ENCODE measurements at places on chromosomes 4 and X. TPM values are rescaled to one million over a fixed set of nuclear protein-coding genes. Genes with fewer than 3 reads are reported as not detected.

DNA sequence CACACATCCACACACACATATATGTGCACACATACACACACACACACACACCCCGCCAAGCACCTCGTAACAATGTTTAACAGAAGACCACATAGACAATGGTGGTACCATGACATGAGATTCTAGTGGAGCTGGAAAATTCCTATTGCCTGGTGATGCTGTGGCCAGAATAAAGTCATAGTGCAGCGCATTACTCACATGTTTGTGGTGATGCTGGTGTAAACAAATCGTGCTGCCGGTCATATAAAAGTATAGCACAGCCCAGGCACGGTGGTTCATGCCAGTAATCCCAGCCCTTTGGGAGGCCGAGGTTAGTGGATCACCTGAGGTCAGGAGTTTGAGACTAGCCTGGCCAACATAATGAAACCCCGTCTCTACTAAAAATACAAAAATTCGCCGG is 275.2 kb downstream of the TRIML1 start:
- H3K27me3 ChIP-seq = no peaks in the 10 kb centered on the region
- DNase-seq = no peak
- no peak overlapping the region for H3K4me3 ChIP-seq
- H3K27ac ChIP-seq = no peak overlapping the region

DNA sequence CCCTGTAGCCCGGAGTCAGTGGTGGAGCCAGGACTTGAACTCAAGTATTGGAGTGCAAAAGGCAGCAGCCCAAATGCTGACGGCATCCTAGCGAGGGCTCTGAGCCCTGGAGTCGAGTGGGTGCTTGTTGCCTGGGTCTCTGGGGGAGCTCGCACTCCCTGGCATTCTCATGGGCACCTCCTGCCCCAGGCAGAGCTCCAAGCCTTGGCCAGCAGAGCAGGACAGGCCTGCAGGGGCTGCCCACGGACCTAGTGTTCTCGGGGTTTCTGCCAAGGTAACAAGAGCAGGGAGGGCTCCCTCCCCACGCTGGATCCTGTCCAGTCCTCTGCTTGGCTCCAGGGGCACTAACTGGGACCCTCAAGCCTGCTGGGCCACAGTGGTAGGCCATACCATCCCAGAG is 17.6 kb upstream of the WFS1 start:
- H3K36me3 ChIP-seq = no peaks in the 10 kb centered on the region
- DNase-seq = no peak
- no peak overlapping the region for H3K4me3 ChIP-seq

GRCh38 chr4:52358366-52358765 is 300.7 kb downstream of the USP46 start:
- H3K36me3 ChIP-seq = no peaks in the 10 kb centered on the region
- no peak for DNase-seq
- H3K27ac ChIP-seq = no peak overlapping the region
- H3K4me1 ChIP-seq = no peaks in the 10 kb centered on the region

DNA sequence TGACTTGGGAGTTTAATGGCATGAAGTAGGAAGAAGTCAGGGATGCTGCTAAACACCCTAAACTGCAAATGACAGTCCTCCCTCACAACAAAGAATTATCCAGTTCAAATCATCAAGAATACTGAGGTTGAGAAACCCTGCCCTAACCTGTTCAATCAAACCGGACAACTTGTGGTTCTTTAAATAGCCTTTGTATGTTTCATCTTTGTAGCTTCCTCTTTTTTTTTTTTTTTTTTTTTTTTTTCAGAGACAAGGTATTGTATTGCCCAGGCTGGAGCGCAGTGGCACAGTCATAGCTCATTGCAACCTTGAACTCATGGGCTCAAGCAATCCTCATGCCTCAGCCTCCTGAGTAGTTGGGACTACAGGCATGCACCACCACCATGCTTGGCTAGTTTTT is 52.5 kb upstream of the TTC29 start:
- no peaks in the 10 kb centered on the region for H3K4me1 ChIP-seq
- no peak for DNase-seq
- no peaks in the 10 kb centered on the region for H3K36me3 ChIP-seq
- H3K27me3 ChIP-seq = 0 out of 2 replicates have a peak, but pooled peaks cover 2% of the 10 kb centered on the region

DNA sequence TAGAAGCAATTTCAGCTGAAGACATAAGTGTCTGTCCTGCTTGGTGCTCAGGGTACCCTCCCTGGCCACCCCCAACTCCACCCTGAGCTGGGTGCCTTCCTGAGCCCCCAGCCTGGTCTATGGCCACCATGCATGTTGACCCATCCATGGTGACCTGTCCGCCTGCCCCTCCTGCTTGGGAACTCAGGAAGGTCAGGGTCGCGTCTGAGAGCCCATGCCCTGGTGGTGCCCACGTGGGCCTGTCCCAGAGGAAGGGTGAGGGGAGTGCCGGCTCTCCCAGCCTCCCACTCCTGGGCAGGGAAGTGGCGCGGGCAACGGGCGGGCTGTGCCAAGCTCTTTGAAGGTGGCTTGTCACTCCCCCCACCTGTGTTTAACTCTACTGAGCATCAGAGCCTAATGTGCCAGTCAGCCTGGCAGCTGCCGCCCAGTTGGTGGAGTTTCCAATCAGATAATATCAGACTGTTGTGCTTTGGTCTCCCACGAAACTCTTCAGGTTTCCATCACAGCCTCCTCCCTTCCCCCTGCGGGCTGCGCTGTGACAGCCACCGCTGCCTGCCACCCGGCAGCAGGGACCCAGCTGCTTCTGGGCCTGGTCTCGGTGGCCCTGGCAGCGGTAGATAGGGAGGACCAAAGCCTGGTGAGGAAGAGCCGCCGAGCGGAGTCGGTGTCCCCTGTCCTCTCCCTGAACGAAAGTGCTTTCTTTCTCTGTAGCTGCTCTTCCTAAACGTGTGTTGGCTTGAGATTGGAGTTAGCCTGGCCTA is 4.8 kb downstream of the SH3BP2 start:
- H3K4me1 ChIP-seq = peaks cover 38% of the 10 kb centered on the region
- H3K4me3 ChIP-seq = no peak overlapping the region
- no peaks in the 10 kb centered on the region for H3K36me3 ChIP-seq
- H3K27me3 ChIP-seq = no peaks in the 10 kb centered on the region
- no peak overlapping the region for H3K27ac ChIP-seq

GRCh38 chr4:84648863-84649647 is 66.1 kb downstream of the CDS1 start:
- H3K4me1 ChIP-seq = no peaks in the 10 kb centered on the region
- H3K27ac ChIP-seq = no peak overlapping the region
- no peak overlapping the region for H3K4me3 ChIP-seq
- no peaks in the 10 kb centered on the region for H3K36me3 ChIP-seq
- H3K27me3 ChIP-seq = 0 out of 2 replicates have a peak, but pooled peaks cover 5% of the 10 kb centered on the region
- no peak for DNase-seq

DNA sequence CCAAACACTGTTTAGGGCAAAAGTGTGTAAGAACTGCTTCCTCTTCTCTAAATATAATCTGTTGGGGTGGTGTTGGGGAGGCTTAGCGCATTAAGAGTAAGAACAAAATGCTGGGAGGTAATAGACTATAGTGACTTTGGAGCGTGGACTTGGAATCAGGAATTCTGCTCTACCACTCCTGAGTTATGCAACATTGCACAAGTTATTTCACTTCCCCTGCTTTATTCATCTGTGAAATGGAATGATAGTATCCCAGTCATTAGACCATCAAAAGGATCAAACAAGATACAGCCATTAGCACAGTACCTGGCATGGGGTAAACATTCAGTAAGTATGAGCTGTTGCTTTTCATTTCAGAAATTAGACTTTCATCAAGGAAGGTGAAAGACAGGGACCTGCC is 58.7 kb downstream of the IGFBP7 start:
- no peak for DNase-seq
- no peak overlapping the region for H3K4me3 ChIP-seq
- H3K27me3 ChIP-seq = no peaks in the 10 kb centered on the region
- no peak overlapping the region for H3K27ac ChIP-seq
- peaks cover 28% of the 10 kb centered on the region for H3K4me1 ChIP-seq

DNA sequence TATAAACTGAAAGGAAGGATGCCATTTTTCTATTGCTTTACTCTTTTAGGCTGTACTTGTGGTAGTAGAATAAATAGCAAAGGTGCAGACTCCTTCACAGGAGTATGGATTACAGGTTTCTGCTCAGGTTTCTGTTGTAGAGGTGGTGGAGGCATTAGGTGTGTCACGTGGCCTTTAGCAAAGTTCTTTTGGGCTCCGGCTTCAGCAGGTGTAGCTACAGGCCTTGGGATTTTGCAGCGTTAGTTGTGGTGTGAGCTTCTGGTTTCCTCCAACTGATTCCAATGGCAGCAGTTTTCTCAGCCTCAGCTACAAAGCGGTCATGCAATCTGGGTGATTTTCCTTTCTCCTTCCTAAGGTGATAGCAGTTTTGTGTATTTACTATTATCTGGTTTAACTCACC is 255.8 kb upstream of the GK2 start:
- H3K4me3 ChIP-seq = no peak overlapping the region
- no peaks in the 10 kb centered on the region for H3K4me1 ChIP-seq
- no peaks in the 10 kb centered on the region for H3K36me3 ChIP-seq
- H3K27me3 ChIP-seq = no peaks in the 10 kb centered on the region
- DNase-seq = no peak

GRCh38 chr4:81353861-81354260 is 117.8 kb downstream of the RASGEF1B start:
- H3K4me3 ChIP-seq = no peak overlapping the region
- DNase-seq = no peak
- no peaks in the 10 kb centered on the region for H3K4me1 ChIP-seq

DNA sequence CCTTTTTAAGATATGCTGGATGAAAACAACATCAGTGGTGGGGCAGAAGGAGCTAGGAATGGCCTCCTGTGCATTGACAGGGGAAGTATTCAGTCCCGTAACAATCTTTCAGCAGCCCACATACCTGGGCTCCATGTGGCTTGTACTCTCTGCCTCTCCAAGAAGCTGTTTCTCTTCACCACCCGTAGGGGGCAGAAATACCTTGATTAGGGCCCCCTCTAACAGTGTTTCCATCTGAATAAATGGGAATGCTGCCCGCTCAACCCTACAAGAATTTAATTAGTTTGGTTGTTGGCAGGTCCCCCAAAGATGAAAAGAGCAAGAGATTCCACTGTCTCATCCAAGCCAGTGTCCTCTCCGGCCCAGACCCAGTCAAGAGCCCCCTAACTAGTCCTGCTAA is 155.2 kb downstream of the SMIM20 start:
- H3K4me3 ChIP-seq = no peak overlapping the region
- no peak for DNase-seq
- H3K27me3 ChIP-seq = no peaks in the 10 kb centered on the region
- no peaks in the 10 kb centered on the region for H3K36me3 ChIP-seq

GRCh38 chr4:94228493-94229216 is 21.0 kb downstream of the SMARCAD1 start:
- peaks cover 8% of the 10 kb centered on the region for H3K4me1 ChIP-seq
- no peak overlapping the region for H3K27ac ChIP-seq
- DNase-seq = no peak
- H3K4me3 ChIP-seq = no peak overlapping the region
- peaks cover 27% of the 10 kb centered on the region for H3K36me3 ChIP-seq

GRCh38 chr4:83905952-83906351 is 370.0 kb downstream of the GPAT3 start:
- DNase-seq = no peak
- H3K4me1 ChIP-seq = no peaks in the 10 kb centered on the region
- H3K27ac ChIP-seq = no peak overlapping the region
- no peaks in the 10 kb centered on the region for H3K36me3 ChIP-seq

DNA sequence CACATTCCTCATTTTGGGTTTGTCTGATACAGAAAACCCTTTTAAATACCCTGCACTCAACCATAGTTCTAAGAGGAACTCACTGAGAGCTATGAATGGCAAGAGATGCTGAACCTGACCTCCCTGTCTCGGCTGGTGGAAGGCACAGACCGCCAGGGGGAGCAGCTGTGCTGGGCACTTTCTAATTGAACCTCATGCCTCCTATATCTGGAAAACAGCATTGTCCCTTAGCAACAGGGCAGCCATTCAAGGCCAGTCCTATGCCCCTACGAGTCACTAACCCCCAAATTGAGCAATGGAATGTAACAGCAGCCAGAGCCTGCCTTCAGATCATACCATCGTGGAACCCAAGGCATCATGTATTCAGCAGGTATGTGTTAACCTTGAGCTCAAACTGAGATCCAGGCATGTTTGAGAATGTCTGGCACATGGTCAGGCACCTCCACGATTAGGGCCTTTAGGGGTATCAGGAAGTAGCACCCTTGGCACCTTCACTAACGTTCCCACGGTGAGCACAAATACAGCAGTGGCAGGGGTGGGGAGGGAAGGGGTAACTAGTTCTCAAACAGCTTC is 5.1 kb downstream of the USP27X start:
- H3K4me1 ChIP-seq = no peaks in the 10 kb centered on the region
- no peak overlapping the region for H3K27ac ChIP-seq
- peak; percentile 44 for DNase-seq
- H3K36me3 ChIP-seq = no peaks in the 10 kb centered on the region
- no peaks in the 10 kb centered on the region for H3K27me3 ChIP-seq

DNA sequence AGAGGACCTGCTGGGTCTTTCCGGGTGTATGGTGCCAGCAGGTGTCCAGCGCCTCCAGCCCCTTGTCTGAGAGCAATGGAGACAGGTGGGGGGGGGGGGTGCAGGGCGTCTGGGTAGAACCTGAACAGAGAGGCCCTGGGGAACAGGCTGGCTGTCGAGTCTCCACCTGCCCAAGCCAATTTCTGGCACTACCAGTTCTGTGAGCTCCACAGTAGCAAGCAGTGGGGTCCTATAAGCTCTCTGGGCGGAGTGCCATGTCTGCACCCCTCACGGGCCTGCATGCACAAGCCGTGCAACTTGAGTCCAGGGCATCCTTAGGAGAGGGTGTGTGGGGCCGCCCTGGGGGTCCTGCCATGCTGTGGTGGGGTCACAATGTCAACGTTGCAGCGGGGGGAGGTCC is 10.1 kb upstream of the FGFR3 start:
- peaks cover 3% of the 10 kb centered on the region for H3K4me1 ChIP-seq
- H3K27ac ChIP-seq = no peak overlapping the region
- H3K36me3 ChIP-seq = no peaks in the 10 kb centered on the region
- no peaks in the 10 kb centered on the region for H3K27me3 ChIP-seq
- no peak for DNase-seq
- no peak overlapping the region for H3K4me3 ChIP-seq

The RAI2 gene
- not detected for total RNA-seq

The DDX53 gene
- not detected for total RNA-seq

The PABPC1L2A gene
- total RNA-seq = not detected

The ERAS gene
- not detected for total RNA-seq

The ELF2 gene
- total RNA-seq = 27.0 TPM

The HSD17B10 gene
- 196 TPM for total RNA-seq

The ANOS1 gene
- 3.5 TPM for total RNA-seq
